ENCODE measurements at places on chromosomes 13 and 19. TPM values are rescaled to one million over a fixed set of nuclear protein-coding genes. Genes with fewer than 3 reads are reported as not detected.

DNA sequence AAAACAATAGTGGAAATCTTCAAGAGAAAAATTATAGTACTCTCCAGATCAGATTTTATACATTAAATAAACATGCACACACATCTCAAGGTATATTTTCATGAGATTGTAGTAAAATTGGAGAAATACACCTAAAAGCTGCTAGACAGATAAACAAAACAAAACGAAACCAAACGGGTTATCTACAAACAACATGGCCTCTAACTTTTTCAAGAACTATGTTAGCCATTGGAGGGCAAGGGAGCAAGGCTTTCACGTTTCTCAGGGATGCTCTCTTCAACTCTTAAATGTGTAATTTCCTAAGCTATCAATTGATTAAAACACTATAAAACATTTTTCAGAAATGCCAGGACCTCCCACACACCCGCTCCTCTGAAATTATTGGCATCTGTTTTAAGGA, 1262.4 kb upstream of the PCDH20 start:
- no peak for DNase-seq

GRCh38 chr19:46959894-46960556, 59.6 kb upstream of the NPAS1 start:
- no peak for DNase-seq

The NKPD1 gene
- total RNA-seq = 1.2 TPM

- peak; percentile 88 for DNase-seq
These were observed 1.4 kb upstream of the ZMYM5 start for GRCh38 chr13:19864746-19865309.

DNA sequence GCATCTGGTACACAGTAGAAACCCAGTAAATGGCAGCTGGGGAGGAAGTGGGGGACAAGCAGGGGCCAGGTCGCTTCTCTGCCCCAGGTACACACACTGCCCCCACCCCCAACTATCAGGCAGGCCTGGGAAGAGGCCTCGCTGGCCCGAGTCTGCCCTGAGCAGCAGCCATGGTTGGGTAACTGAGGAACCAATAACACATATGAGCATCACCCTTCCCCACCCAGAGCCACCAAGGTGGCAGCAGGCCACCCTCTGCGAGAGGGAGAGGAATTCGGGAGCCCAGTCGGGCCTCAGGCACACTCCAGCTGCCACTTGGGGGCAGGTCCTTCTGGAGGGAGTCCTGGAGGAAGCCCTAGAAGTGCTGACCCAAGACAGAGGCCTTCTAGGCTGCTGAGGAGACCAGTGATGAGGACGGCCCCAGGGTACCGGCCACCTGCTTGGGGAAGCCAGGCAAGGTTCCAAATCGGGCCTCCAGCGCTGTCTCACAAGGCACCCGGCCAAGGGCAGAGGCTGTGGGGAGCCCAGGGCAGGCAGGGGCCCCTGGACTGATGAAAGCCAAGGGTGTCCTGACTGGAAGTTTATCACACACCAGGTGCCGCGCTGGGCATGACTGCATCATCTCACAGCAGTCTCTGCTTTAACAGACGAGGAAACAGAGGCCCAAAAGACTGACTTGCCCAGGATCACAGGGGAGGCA, 14.0 kb upstream of the KPTN start:
- DNase-seq = no peak

- DNase-seq = no peak
These were observed 9.1 kb downstream of the BBC3 start for GRCh38 chr19:47221890-47222289.

DNA sequence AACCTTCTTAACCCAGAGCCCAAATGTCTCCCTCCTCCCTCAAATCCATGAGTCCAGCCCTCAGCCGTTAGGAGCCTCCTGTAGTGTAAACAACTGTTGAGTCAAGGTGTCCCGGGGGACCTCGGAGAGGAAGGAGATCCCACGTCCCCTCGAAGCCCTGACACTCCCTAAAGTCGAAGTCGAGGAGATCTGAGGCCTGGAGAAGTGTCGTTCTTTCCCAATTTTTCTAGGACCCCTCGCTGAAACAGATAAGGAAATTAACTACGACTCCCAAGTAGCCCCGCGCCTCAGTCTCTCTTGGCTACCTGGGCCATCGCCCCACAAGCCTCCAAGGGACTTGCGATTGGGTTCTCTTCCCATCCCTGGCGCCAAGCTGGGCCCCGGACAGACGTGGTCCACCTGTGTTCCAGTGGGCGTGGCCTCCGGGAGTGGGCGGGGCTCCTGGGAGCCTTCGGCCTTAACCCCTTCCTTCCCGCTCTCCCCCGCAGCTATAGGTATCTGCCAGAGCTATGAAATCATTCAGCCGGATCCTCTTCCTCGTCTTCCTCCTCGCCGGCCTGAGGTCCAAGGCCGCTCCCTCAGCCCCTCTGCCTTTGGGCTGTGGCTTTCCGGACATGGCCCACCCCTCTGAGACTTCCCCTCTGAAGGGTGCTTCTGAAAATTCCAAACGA, 869 bp downstream of the GFY start:
- DNase-seq = no peak

The PLEKHA4 gene
- total RNA-seq = 326 TPM

- DNase-seq = no peak
These were observed 744.4 kb upstream of the PRR20A start for GRCh38 chr13:56396318-56396717.

The CYP4F11 gene
- 2.5 TPM for total RNA-seq

The RNF113B gene
- total RNA-seq = not detected

DNA sequence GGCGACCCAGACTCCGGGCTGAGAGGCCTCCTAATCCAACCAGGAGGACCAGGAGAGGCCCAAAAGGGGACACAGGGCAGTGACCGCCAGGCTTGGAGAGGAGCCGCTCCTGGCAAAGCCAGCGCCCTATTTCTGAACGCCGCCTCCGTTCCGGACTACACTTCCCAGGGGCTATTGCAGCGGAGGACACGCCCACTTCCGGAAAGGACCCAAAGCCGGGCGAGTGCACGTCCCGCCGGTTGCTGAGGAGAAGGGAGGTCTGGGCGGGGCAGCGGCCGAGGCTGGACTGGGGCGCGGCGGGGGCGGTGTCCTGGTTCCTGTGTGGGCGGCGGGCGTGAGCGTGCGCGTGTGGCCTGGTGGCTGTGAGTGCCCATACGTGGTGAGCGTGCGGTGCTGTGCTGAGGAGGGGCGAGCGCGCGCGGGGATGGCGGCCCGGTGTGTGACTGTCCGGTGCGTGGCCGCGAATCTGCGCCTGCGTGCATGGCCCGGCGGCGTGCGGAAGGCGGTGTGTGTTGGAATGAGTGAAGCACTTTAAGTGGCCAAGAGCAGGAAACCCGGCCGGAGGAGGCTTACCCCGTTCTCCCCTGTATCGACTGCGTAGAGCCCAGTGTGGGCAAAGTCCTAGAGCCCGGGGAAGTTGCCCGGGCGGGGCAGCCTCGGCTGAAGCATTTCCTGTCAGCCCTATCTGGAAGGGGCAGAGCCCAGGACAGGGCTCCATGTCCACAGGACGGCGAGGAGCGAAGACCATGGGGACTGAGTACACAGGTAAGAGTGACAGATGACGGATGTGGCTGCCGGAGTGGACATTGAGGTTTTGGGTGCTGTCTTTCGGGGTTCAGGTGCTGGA, at the start of gene ZNF470:
Gene ZNF470 (plus strand): TSS at position 195 of the 847 bp plus-strand sequence. CDS start 2,844 bp downstream, outside the sequence.
- peak; percentile 94 for DNase-seq

DNA sequence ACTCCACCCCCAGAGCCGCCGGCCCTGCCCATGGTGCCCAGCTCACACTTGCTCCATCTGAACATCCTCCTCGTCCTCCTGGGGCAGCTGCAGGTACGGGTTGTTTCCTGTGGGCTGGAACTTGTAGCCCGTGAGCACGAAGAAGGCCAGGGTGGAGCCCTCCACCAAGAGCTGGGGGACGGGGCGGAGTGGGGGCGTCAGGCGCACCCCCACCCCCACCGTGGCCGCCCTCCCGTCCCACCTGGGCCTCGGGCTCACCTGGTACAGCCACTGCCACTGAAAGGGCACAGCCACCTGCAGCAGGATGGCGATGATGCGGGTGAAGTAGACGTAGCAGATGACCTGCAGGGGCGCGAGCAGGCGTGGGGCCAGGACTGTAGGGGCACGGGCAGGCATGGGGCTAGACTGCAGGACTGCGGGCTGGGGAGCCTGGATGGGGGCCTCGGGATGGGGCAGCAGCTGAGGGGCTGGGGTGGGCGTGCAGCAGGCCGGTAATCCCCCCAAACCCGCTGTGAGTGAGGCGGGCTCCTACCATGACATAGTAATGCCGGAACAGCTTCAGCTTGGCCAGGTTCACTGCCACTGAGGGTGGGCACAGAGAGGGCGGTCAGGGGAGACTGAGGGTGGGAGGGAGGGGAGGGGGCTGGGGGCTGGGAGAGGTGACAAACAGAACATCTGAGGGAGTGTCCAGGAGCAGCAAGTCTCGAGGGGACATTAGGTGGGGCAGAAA, 6.3 kb downstream of the GPR108 start:
- DNase-seq = no peak

DNA sequence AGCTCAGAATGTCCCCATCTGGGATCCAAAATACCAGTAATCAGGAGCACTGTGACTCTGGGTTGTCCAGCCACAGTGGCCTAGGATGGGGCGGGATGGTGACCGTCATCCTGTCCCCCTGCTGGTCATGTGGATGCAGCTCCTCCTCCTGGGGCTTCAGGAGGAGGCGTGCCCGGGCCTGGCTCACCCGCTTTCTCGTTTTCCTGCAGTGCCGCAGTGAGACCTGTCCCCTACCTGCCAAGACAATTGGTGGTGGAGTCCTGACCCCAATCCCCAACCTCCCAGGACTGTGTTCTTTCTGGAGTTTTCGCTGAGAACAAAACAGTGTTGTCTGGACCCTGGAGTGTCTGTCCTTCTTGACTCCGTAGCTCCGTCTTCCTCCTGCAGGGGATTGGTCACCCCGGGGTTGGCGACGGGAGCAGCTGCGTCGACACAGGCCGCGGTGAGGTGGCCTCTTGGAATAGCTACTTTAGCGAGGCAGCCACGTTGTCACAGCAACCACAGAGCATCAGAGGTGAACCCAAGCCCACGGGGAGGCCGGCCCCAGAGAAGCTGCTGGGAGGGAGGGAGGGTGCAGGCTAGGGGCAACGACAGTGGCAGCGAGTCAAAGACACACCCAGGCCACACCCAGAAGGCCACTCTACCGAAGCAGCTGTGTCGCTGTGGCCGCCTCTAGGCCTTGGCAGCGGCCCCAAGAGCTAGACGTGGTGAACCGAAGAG, 10.2 kb upstream of the EMC10 start:
- no peak for DNase-seq

GRCh38 chr19:13112555-13112954, 4.0 kb downstream of the TRMT1 start:
- DNase-seq = no peak

DNA sequence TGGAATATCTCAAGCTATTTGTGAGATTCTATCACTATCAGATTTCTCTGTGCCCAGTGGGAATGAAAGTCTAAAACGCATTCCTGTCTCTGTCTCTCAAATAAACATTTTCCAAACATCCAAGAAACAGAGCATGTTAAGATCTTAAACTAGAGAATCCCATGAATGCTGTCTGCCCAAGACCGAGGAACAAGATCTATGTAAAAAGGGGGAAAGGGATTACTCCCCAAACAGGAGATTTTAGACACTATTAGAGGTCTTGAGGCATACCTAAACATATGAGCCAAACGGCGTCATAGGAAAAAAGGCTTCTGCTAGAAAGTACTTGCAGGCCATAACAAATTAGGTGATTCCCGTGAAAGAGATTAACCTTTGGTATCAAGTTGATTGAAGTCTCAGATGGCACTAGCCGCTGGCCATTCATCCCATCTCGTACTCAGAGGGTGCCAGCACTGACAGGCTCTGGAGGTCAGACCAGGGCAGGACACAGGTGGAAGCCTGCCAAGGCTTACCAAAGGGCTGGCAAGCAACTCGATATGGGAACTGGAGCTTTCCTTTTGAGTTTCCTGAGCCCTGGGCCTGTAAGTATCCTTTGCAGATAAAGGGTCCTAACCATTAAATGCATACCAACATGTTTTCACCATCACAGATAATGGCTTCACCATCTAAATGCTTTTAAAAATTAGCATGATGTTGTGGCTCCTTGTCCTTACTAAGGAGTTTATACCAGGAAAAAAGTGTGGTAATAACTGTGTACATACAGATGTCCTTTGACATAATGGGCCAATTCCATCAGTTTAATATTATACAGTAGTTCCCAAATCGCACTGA, 225.2 kb downstream of the FOXO1 start:
- DNase-seq = peak; percentile 75

DNA sequence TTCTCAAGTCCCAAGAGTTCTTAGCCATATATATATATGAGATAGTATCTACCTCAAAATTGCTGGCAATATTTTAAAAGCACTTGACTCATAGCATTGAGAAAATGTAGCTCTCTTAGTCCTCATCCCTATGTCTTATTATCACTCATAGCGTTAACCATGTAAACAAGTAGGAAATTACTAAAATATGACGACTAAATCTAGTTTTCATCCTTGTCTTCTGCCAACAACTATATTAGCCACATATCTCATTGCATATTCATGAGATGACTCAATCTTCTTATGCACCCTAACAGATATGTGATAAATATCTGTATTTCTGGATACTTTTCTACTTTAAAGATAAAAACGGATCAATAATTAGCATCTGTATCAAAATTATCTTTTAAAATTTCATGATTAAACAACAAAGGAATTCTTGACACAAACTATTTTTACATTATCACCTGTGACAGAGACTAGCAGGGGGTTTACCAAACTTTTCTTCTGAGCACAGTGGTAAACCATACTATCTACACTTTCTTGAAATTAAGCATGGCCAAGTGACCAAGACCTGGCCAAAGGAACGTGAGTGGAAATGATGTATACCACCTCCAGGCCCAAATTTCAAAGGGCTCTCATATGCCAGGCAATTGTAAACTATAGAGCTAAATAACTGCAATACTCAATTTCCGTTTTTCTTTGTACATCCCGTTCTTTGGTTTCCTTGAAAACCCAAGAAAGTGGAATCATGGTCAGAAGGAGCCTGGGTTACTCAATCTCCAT, 45.7 kb downstream of the ZC3H13 start:
- DNase-seq = no peak

GRCh38 chr19:850221-850978, 1.7 kb upstream of the ELANE start:
- DNase-seq = peak; percentile 94
